ENCODE measurements at places on chromosomes 2 and 18.
A peak's percentile ranks its signal among the peaks of the same experiment; 100 is the strongest.

DNA sequence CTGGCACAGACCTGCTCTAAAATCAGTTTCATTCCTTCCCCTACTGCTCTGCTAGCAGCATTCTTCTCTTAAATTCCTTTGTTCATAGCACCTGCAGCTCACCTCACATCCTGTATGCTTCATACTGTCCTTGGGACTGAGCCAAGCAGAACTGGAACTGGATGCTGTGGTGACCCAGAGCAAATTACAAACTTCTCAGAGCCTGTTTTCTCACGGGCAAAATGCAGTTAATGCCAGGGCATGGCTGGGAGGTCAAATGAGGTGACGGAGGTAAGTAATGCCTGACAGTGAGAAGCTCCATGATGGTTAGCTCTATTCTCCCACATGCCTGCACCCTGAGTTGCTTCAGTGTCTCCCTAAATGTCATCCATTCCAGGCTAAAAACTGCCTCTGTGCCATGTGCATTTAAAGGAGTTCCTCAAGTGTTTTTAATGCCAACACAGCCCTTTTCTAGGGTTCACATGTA is 29.7 kb downstream of the C2orf42 start:
- DNase-seq: no peak

DNA sequence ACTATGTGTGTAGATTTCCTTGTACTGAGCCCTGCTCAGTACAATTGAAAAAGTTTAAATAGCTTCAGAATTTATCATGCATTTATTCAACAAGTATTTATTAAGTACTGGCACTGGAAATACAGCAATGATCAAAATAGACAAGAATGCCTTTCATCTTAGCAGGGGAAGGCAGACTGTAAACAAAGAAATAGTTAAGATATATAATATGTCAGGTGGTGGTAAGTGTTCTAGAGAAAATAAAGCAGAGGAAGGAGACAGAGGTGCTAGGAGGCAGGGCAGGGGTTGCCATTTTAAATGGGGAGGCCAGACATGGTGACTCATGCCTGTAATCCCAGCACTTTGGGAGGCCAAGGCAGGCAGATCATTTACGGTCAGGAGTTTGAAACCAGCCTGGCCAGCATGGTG is 13.6 kb upstream of the LIPG start:
- DNase-seq: no peak

DNA sequence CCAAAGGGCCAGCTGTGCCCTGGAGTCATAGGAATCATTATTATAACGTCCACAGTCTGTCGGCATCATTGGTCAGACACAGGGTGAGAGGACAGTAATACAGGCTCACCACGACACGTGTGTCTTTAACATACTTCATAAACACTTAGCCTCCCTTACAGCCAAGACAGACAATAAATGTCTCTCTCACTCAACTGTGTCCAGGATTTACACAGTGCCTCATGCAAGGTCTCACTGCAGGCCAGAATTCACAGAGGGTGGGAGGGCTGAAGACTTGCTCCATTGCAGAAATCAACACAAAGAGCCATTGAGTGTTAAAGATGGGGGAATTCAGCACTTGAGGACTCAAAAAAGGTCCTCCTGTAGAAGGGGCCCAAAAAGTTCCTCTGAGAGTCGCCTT is 210.5 kb downstream of the BCL2 start:
- DNase-seq: no peak

- DNase-seq: no peak
Observed at GRCh38 chr2:190809876-190810525, 70.6 kb upstream of the GLS start.

GRCh38 chr18:76457475-76457874 is 37.6 kb downstream of the ZNF516 start:
- no peak for DNase-seq

DNA sequence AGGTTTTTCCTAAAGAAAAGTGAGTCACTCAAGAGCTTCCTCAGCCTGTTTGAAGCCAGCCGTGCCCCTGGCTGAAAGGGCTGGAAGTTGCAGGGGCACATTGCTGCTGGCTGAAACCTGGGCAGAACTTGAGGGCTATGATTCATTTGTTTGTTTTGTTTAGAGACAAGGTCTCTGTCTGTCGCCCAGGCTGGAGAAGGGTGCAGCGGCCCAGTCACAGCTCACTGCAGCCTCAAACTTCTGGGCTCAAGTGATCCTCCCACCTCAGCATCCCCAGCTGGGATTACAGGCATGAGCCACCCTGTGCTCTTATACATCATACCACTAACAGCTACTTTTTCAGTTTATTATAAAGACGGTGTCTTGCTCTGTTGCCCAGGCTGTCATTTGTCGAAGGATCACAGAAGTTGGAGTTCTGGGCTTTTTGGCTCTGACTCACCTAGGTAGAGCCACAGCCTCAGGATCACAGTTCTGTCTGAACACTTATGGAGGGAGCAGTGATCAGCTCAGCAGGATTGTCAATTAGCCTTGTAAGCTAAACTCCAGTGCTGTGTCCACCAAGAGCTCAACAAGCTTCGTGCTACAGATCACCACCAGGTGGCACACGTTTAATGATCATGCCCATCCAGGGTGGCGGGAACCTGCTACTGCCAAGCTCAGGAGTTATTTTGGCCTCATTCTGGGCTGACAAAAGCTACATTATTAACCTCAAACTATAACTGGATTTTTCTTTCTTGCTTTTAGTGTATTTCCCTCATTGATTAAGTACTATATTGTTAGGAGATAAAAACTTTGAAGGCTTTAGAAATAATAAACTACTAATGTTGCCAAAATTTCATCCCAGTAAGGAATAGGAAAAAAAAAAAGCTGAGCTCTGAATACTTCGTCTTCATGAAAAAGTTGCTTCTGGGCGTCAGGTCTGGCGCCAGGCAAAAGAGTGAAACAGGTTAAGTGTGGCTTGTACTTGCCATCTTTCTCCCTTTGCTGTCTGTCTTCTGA is 57.9 kb downstream of the ARHGEF33 start:
- DNase-seq: peak; percentile 89

GRCh38 chr18:55830544-55830943 is 242.6 kb upstream of the TCF4 start:
- no peak for DNase-seq

DNA sequence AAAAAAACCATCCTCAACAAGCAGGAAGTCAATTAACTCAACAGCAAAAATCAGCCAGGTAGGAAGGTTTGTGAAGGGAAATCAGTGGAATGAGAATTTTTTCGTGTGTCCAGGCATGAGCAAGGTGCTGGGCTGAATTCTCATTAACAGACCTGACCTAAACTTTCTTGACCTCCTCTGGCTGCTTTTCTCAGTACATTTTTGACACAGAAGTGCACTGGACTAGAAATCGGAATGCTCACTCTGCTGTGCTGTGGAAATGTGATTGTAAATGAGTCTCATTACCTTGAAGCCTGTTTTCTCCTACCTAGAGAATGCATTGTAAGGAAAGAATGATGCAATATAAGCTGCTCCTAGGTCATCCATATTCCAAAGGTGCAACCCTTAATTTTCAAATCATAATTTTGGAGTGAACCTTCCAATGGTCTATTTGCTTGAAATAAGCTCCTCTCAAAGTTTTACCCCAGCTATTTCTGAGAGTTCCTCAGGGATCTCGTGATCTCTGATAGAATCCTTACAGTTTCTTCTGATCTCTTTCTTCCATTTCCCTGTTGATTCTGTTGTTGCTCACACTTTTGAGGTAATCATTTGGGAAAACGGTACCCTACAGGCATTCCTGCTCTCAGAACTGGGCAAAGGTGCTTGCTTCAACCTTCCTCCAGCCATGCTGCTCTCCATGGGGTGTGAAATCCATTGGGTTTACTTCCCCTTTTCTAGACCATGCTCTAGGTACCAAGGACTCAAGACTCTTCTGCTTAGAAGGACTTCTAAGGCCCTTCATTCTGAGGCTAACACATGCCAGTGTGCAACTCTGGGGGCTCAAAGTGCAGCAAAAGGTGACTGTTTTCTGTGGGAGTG is 104.9 kb upstream of the ITPRID2 start:
- no peak for DNase-seq

DNA sequence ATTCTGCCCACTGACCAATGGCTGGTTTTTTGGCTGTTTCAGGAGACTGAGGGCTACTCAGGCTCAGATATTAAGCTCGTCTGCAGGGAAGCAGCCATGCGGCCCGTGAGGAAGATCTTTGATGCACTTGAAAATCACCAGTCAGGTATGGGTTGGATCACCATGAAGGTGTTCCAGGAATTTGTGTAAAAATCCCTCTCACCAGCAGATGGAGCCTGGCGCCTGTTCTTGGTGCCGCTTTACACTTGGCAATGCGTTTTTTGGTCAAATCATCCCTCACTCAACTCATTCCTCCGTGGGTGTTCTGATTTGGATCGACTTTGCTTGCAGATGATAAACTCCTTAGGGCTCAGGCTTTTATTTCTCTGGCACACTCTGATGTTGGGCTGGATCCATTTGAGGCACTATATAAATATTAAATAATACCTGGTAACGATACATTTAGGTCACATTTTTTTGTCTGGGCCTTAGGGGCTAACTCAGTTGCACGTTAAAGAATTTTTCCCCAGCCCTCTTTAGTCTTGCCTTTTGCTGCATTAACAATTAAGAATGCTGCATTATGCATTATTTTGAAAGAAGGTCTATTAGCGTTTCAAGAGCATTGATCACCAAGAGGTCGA is 50.0 kb downstream of the HDHD2 start:
- peak; percentile 67 for DNase-seq

DNA sequence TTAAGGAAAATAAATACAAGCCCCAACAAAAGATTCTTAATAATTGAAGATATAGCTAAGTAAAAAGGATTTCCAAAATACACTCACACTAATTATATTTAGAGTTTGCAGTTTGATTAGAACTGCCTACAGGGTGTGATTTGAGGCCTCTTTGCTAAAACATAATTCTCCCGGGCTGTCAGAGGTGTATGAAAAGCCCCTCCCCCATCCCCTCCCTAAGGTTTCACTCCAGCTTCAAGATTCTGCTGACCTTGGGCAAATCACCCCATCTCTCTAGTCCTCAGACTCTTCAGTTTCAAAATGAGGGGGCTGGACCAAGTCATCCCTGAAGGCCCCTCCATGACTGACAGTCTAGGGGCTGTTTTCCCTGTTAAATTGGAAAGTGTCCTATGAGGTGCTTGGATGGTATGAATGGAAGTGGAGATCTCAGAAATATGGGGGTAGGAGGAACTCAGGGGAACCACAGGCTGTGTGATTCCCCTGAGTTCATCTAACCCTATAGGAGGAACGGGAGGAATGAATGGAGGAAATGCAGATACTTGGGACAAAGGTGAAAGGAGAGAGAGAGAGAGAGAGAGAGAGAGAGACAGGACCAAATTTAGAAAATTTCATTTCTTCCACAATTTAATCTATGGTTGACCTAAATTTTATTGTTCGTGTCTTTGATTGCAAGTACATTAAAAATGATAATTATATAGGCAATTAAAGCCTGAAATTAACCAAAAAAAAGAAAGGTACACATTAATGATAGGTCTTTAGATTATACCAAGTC is 107.5 kb downstream of the SPP2 start:
- DNase-seq: no peak

- no peak for DNase-seq
Observed at GRCh38 chr2:41771710-41772109, 276.1 kb upstream of the PKDCC start.

- no peak for DNase-seq
Observed at GRCh38 chr2:201983800-201984199, 49.9 kb upstream of the FZD7 start.

DNA sequence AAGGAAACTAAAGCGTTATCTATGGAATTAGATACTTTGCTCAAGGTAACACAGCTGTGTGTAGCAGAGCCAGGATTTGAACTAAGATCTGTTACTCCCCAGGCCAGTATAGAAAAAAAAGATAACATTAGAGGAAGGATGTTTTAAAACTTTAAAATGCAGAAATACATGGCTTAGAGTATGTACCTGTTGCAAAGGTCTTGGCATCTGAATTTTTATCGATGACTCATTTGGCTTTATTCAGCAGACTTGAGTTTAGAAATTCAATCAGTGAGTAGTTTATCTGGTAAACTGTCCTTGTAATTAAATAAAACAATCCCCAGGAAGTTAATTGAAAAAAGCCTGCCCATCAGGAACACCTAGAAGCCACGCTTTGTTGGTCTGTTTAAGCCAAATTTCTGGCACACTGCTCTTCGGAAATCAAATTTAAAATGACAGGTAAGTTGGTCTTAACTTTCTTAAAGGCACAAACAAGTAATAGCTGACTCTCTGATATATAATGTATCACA is 36.9 kb downstream of the SCN9A start:
- no peak for DNase-seq

All from neural progenitor cell (in vitro differentiated cells).